Suppressor macrophage treated with lipopolysaccharide for 4 hours (primary cell): ENCODE measurements at places on chromosomes 12 and 14.

- DNase-seq: no peak
These were observed 31.1 kb upstream of the INF2 start for GRCh38 chr14:104658325-104658712.

DNA sequence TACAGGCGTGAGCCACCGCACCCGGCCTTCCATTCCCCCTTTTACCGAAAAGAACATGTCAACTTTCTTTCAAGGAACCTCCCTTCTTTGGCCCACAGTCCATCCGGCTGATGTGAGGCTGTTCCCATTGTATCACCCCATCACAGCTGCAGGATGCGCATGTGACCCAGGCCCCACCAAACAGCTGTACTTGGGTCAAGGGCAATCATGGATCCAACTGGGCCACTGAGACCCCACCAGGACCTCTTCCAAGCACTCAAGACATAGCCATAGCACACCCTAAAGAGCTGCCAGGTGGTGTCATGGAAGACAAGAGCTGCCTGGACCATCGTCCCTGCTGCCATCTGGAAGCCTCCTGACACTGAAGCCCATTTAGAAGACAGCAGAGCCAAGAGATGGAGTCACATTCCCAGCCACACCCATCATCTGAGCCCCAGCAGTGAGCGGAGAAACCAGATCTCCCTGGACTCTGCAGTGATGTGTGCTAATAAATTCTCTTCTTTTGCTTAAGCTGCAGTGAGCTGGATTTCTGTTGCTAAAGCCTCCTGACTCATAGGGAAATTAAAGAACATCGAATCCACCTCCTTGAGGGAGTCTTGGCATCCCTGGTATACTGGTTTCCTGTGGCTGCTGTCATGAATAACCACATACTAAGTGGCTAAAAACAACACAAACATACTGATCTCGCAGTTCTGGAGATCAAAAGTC lies 105.6 kb downstream of the KSR2 start:
- no peak for DNase-seq

DNA sequence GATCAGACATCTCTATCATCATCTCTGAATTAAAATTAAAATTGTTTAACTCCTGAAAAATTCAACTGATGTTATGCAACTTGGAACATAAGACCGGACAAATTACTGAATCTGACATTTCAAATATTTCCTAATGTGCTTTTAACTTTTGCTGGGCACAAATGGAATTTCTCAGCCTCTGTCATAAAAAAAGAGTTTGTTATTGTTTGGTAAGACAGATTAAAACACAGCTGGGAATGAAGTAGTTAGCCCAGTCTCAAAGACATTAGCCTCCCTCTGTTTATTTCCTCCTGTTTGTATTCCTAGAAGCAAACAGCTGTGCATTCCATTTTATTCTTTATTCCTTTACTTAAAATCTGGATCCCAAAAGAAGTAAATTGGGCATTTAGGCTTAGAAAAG lies 29.4 kb downstream of the PLEKHA5 start:
- DNase-seq: no peak

DNA sequence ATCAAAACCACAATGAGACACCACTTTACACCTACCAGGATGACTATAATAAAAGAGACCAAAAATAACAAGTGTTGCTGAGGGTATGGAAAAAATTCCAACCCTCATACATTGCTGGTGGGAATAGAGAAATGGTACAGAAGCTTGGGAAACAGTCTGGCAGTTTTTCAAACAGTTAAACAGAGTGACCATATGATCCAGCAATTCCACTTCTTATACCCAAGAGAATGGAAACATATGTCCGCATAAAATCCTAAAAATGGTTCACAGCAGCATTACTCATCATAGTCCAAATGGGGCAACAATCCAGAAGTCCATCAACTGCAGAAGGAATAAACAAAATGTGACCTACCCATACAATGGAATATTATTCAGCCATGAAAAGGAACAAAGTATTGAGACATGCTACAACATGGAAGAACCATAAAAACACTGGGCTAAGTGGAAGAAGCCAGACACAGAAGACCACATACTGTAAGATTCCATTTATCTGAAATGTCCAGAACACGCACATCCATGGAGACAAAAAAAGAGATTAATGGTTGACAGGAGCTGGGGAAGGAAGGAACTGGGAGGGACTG lies 44.5 kb downstream of the CHGA start:
- no peak for DNase-seq

GRCh38 chr12:823028-823698 lies 70.8 kb downstream of the WNK1 start:
- DNase-seq: peak; percentile 77
